Renal pelvis (tissue), 12 donors: ENCODE measurements at places on chromosomes 7 and 10. TPM values are rescaled to one million over a fixed set of nuclear protein-coding genes. Genes with fewer than 3 reads are reported as not detected.

The CYP51A1 gene
- polyA plus RNA-seq = 87.2 TPM

The DDC gene
- 73.4 TPM for polyA plus RNA-seq

The KNDC1 gene
- 7.0 TPM for polyA plus RNA-seq

The SEPHS1 gene
- 127 TPM for polyA plus RNA-seq

The CLCN1 gene
- 0.16 TPM for polyA plus RNA-seq

The EXOSC1 gene
- polyA plus RNA-seq = 32.0 TPM

The GLI3 gene
- 16.8 TPM for polyA plus RNA-seq
